Activated CD4-positive, alpha-beta T cell treated with anti-CD3 and anti-CD28 coated beads, Interleukin-2, amount 10 ng/mL, durations not matched to agents 7 days and 5 days (primary cell): ENCODE measurements at places on chromosomes 2 and 18.

GRCh38 chr2:240127191-240127750 lies 8.8 kb downstream of the COPS9 start:
- no peak for DNase-seq

GRCh38 chr2:42977270-42978174 lies 185.1 kb upstream of the HAAO start:
- no peak for DNase-seq

DNA sequence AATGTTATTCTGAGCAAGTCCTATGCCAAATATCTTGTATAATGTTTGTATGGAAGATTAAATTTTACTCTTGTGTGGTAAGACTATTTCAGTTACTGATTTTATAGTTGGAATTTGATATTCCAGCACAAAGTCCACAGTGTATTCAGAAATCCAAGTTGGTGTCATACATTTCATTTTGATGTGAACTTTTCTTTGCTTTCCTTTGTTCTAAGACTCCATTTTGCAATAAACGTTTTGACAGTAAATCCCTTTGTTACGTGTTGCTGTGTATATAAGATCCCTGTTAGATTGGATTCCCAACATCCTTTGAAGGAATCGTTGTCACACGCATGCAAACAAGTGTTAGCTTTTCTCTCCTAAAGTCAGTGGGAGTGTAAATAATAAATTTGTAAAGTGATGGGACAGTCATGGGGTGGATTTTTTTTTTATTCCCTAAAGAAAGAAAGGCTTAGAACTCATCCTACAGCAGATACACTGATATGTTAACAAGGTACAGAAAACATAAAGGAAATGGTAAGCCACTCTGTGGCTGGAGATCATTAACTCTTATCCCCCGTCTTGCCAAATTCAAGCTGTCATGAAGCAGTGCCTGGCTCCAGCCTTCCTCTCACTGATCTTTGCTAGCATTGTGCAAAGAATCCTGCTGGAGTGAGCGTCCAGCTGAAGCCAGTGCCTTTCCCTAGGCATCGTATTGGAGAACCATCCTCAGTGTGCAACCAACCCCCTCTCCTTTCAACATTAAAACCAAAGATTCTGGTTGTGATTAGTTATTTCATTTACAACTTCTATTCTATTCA lies 127.6 kb upstream of the CDCA7 start:
- DNase-seq = no peak

DNA sequence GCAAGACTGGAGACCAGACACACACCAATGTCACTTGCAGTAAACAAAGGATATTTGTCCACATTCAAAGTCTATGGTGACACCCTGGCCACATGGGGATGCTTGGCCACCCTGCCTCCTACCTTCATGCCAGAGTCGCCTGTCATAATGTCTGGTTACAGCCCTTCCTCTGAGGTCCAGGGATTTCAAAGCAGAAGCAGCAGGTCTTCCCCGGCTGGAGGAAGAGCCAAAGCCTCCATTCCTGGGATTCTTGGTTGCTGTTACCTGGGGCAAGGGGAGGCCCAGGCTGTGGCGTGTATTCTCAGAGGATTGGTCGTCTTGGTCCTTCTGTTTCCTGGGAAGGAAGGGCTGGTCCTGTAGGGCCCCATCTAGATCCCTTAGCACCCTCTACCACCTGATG lies 2.3 kb upstream of the ALPP start:
- DNase-seq = no peak

- no peak for DNase-seq
Observed at GRCh38 chr2:2932692-2933305, 444.8 kb downstream of the EIPR1 start.

GRCh38 chr2:23411752-23412431 lies 26.9 kb downstream of the KLHL29 start:
- DNase-seq = no peak

DNA sequence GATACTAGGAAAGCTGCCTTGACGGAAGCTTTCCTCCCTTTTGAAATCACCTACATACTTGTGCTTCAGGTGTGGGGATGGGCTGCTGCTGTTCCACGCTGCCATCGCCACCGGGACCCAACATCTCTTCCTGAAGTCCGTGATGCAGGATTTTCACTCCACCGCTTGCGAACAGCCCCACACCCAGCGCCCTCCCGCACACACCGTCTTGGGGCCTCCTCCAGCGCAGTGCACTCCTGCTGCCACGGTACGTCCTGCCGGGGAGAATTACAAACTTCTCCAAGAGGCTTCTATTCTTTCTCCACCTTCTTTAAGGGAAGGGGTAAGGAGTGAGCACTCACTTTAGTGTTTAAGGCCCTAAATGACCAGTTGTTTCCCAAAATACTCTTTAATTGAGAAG lies 58.2 kb downstream of the HRH4 start:
- no peak for DNase-seq

- DNase-seq = no peak
Observed at GRCh38 chr2:27844821-27845255, 45.3 kb downstream of the RBKS start.

DNA sequence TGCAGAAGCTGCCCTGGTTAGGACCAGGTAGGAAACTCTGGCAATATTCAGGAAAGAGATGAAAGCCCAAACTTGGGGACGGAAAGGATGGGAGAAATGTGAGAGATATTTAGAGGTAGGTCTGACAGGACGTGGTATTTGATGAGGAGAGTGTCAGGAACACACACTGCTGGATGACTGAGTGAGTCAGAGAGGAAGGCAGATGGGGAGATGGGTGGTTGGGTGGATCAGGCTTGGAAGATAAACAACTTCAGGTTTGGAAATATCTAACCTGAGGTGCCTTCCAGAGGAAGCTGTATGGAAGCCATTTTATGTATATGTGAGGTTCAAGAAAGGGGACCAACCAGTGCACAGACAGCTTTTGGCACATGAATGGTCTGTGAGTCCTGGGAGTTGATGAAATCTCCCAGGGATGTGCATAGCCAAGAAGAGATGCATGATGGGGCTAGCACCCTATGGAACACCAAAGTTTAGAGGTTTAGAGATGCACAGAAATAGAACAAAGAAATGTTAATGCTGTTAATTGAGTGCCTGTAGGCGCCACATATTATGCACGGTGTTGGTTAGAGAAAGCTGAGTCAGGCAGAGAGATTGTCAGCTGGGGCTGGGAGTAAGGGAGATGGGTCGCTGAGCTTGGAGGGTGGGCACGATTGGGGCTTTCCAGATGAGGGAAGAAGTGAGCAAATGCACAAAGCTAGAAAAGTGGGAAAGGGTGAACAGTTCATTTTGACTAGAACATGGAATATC lies 101.0 kb downstream of the VIT start:
- DNase-seq = no peak

DNA sequence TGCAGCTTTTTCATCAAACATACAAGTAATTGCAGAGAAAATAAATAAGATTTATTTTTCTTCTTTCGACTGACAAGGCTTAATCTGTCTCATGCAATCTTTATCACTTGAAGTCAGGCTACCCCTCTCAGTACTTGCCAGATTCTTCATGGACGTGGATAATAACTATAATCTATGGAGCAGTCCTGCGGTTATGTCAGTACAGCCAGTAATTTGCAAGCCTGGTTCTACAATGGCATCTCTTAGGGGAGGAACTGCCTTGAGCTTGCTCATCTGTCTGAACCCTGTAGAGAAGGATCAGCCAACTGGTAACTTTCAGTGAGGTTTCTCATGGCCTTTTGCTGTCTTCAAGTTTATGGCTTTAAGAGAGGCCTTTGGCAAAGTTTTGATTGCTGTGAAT lies 35.5 kb upstream of the LRRTM1 start:
- DNase-seq = no peak

GRCh38 chr2:47602996-47603395 lies 179.9 kb upstream of the MSH6 start:
- no peak for DNase-seq

GRCh38 chr2:88543541-88544057 lies 83.7 kb downstream of the EIF2AK3 start:
- DNase-seq = no peak

DNA sequence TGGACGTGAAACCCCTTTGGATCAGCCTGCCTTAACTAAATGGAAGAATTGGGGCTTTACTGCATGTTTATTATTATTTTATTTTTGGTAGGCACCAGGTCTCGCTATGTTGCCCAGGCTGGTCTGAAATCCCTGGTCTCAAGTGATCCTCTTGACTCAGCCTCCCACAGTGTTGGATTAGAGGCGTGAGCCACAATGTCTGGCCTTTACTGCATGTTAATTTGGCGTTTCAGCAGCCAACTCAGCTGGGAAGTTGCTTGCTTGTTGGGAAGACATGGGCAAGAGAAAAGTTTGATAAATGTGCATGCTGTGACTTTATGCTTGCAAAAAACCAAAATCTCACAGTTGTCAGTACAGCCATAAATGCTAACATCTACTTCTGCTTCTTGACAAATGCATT lies 105.1 kb downstream of the FMNL2 start:
- no peak for DNase-seq

- no peak for DNase-seq
Observed at GRCh38 chr2:160126315-160126714, 63.9 kb upstream of the PLA2R1 start.
